ENCODE measurements at places on chromosomes 3 and 15.

GRCh38 chr3:194808640-194809097 lies 123.0 kb downstream of the FAM43A start:
- peak; percentile 18 for DNase-seq

DNA sequence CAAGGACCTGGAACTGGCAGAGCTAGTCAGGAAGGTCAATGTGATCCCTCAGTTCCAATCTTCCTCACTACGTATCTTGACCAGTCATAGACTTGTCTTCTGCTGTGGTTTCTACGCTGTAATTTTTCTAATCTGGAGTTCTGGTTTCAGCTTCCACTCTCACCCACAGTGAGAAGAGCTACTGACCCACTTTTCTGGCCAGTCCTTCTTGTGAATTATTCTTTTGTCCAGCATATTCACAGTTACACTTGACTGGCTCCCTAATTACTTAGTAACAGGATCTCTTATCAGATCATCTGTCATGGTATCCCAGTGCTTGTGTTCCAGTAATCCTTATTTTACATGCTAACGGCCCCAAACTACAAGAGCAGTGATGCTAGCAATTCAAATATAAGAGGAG lies 72.4 kb upstream of the MME start:
- DNase-seq = no peak

DNA sequence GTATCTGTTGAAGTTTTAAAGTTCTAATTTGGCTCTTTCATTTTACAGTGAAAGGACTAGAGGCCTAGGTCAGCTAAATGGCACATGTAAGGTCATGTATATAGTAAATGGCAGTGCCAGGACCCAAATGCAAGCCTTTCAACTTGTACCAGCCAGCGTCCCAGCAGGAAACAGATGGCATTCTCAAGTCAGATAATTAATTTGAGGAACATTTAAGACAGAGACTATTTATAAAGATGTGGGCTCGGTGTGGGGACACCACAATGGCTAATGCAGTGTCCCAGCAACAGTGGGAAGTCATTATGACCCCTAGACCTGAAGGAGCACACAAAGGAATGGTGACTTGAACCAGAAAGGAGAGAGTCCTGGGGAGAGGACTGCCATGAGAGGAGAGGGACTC lies 6.1 kb downstream of the MINDY4B start:
- no peak for DNase-seq

DNA sequence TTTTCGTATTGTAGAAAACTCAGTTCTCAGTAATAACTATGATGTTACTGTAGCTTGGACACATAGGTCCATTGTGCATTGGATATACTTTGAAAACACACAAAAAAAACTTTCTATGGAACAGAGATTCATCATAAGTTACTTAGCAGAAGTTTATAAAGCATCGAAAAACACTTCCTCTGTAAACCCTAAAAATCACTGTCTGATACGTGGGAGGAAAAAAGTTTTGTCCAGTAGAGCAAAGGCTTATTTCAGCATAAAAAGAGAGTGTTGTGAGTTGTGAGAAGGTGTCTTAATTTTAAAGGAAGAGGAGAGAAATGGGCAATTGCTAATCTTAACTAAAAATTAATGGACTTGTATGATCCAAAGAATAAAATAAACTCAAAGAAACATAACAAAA lies 64.8 kb downstream of the OSTN start:
- no peak for DNase-seq
